ENCODE measurements at places on chromosomes 7 and 10.

GRCh38 chr7:95906851-95907250 is 134.5 kb downstream of the DYNC1I1 start:
- DNase-seq, result no peak

- no peak for DNase-seq
Measured at GRCh38 chr10:104582602-104582951, 58.5 kb upstream of the SORCS3 start.

- no peak for DNase-seq
Measured at GRCh38 chr7:43905956-43906330, 453 bp downstream of the URGCP start.

- DNase-seq, result no peak
Measured at GRCh38 chr10:32379318-32379949, 32.5 kb upstream of the EPC1 start.

DNA sequence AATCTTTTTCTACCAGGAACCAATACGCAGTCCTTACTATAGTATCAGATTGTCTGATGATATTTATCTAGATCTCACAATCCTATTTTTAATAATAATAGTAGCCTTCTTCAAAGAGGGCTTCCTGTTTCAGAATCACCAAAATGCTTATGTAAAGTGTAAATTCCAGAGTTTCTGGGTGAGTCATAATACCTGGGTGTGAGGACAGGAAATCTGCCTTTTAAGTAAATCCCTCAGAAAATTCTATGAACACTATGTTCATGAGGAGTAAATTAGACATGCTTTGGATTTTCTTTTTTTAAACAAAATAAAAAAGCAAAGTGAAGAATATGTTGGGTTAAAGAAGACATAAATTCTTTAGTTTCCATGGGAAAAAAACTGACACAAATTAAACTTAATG is 20.5 kb downstream of the DKK1 start:
- DNase-seq, result no peak

GRCh38 chr10:75806186-75806585 is 374.8 kb downstream of the LRMDA start:
- no peak for DNase-seq

GRCh38 chr10:43296320-43296719 is 29.5 kb upstream of the RASGEF1A start:
- no peak for DNase-seq

- DNase-seq, result no peak
Measured at GRCh38 chr10:29517352-29517923, 117.3 kb downstream of the SVIL start.

- DNase-seq, result no peak
Measured at GRCh38 chr7:21969822-21970221, 24.1 kb upstream of the CDCA7L start.

DNA sequence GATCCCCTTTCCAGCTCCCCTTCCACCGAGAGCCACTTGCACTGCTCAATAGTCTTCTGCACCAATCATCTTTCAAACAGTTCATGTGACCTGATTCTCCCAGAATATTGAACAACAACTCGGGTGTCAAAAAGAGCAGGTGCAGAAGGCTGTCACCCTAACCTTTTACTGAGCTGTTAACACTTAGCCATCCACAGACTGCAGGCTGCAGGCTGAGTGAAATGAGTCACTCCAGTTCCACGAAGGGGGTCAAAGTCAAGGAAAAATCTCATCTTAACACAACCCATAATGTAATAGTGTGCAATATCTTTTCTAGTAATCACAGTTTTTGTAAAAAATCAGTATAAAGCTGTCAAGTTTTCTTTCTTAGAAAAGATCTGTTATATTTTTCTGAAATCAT is 63.1 kb downstream of the MTPAP start:
- DNase-seq, result no peak

- no peak for DNase-seq
Measured at GRCh38 chr7:1862560-1862959, 192.5 kb downstream of the ELFN1 start.

DNA sequence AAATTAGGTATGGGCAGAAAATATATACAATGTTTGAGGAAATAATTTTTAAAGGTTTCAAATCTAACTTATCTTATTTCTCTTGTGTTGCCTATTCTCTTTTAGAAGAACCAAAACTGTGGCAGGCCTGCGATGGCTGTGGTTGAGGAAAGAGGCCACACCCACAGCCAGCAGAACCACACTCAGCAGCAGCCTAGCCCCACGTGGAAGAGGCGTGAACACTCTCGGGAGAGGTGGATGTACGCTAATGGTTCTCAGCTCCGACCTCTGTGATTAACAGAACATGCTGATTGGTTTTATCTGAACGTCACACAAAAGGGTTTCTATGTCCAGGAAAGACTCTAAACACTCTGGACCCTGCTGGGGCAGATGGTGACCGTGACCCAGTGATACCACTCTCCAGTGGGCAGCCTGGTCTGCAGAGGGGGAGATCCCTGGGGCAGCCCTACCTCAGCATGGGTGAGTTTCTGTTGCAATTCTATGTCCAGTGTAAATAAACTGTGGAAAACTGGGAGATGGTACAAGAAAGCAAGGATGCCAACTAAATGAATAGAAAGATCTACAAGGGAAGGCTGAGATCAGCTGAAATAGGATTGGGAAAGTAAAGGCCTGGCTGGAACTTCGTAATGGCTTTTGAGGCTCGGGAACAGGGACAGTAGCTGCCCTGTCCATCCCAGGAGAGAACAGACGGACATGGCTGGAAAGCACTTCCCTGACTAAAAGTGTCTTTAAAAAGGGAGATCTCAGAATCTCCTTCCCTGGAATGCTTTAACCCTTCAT is 26.6 kb downstream of the DIP2C start:
- DNase-seq, result no peak

DNA sequence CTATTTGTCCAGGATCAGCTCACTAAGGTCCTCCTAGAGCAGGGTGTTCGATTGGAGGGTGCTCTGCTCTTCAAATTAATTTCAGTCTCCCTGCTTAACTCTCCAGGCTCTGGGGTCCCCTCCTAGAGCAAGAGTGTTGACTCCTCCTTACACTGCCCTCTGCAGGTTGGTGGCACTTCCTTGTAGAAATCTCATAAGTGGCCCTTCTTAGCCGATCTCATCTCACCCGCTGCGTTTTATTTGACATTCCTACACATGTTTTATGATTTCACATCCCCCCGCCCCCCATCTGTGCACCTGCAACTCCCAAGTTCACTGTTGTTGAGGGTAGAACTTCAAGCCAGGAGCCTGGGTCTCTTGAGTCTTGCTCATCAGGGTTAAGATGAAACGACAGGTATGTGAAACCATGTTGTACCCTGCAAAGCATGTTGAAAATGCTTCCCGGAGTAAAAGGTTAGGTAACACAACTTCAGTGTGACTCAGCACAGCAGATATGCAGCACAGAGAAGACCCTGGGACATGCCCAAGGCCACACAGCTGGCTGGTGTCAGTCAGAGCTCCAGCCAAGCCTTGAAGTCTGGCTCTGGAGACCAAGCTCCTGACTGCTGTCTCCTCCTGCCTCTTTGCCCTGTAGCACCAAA is 171.2 kb downstream of the PRKAG2 start:
- DNase-seq, result no peak

DNA sequence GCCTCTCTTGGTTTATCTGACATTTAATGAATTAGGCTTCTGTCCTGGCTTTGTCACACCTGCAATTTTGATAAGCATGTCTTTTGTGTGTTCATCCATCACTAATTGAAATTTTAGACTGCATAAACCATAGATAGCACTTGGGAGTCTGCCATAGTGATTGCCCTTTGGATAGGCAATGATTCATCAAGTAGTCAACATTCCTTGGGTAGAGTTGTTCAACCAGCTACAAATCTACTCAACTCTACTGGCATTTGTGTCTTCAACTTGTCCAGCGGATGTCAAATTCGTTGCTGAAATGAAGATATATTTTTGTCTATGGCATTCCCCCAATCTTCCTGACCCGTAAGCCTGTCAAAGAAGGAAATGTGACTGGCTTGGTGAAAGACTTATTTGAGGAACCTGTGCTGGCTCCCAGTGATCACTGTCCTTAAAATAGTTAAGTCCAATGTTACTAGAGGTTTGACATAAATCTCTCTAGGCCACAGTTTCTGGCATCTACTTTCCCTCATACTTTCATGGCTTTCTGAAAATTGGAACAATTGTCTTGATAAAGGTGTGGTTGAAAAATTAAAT is 33.7 kb upstream of the CREB5 start:
- DNase-seq, result no peak

GRCh38 chr7:128443831-128444600 is 11.7 kb upstream of the HILPDA start:
- DNase-seq, result no peak

- no peak for DNase-seq
Measured at GRCh38 chr10:95035332-95036295, 33.7 kb downstream of the CYP2C8 start.

DNA sequence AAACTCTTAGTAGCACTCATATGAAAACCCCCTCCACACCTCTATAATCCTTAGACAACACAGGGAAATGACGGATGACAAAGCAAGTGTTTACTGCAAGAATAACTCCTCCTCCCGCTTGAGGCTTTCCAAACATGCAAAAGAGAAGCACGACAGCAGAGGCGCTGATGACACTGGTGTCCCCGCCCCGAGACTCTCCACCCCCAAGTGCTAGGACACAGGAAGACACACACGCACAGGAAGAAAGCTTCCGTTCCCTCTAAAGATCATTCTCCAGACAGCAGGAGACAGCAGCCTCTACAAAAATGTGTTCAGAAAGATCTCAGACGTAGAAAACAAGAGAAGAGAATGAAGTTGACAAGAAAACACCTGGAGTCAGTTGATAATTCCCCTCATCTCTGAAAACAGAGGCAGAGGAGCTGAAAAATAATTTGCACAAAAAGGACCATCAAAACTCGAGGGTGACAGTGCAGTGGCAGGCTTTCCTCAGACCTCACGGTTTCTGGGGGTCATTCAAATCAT is 90.2 kb downstream of the DLG5 start:
- no peak for DNase-seq

DNA sequence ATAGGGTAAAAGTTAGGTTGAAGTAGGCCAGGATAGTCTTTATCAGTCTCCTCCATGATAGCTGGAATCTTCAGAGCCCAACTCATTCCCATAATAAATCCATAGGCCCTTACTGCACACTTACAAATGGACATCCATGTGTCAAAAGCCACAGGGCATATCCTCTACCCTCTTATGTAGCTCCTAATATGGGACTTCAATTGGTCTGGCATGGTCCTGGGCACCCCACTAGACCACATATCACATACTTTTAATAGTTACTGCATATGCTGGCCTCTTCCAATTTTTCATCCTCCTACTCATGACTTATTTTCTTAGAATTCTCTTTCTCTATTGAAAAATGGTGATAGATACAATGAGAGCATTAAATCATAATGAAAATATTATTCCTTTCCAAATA is 169.3 kb downstream of the MAGI2 start:
- no peak for DNase-seq
